ENCODE measurements at places on chromosomes 1 and 21.

DNA sequence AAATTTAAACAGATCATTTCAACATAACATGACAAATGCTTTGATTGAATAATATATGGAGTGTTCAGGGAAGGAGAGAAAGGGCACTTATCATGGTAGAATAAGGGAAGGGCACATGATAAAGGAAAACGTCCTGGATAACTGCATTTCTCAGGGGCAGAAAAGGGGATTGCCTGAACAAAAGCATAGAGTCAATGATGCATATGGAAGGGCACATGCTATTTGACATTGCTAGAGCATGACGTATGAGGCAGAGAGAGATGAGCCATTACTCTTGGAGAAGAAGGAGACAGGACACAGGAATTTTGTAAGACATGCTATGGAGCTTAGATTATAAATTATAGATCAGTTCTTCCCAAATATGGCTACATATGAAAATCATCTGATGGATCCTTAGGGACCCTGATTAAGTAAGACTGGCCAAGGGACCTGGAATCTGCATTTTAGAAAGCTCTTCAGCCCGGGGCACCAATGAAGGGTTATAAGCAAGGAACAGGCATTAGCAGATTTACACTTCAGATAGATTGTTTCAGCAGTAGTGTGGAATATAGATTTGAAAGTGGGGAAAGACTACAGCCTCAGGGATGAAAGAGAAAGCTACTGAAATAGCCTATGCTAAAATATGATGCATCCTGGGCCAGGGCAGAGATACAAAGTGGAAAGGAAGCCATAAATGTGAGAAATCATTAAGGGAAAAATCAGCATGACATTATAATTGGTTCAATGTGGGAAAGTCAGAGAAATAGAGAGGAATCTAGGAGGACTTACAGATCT is 21.3 kb downstream of the FMO2 start:
- no peak for DNase-seq

DNA sequence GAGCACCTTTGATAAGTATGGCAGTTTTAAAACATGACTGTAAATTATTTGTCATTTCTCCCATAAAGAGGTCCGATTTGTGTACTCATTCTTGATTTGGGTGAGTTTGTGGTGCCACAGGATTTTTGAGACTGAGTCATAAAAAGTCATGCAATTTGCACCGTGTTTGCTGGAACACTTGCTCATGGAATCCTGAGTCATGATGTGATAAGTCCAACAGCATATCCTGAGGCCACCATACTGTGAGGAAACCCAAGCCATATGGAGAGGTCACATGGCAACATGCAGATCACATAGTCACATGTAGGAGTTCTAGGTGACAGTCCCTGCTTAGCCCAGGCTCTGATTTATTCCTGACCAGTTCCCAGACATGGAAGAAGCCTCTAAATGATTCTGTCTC is 40.8 kb upstream of the PRRX1 start:
- DNase-seq, result no peak

GRCh38 chr1:233300326-233300725 is 4.8 kb upstream of the PCNX2 start:
- no peak for DNase-seq

DNA sequence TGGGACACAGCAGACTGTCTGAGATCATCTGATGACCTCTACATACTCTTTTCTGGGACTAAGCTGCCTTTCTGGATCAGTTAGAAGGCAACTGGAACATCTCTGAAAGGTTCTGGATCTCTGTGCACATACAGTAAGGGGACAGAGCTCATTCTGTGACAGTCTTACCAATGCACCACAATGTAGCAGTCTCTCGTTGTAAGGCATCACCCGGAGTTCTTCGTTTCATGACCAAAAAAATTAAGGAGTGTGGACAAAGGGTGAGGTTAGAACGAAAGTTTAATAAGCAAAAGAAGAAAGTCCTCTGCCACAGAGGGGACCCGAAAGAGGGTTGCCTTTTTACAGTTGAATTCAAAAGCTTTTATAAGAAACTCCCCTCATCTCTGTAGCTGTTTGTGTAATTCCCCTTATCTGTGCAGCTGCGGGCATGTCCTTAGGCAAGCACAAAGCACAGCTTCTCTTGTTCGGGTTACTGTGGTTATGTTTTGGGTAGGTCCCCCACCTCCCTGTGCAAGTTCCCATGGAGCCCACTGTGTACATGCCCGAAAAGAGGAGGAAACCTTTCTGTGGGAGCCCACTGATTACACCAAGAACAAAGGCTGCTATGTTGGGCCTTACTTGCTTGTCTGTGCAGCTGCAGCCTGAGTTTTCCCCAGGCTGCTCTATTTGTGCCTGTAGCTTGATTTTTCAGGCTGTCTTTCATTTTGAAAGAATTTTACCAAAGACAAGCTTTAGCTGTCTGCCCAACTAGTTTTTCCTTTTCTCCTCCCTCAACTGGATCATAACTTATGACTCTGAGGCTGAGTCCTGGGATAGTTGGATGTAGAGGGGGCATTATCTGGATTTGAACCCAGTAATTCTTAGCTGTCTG is 53.1 kb upstream of the CACNA1E start:
- no peak for DNase-seq

GRCh38 chr1:174266476-174266875 is 107.2 kb downstream of the RABGAP1L start:
- no peak for DNase-seq

DNA sequence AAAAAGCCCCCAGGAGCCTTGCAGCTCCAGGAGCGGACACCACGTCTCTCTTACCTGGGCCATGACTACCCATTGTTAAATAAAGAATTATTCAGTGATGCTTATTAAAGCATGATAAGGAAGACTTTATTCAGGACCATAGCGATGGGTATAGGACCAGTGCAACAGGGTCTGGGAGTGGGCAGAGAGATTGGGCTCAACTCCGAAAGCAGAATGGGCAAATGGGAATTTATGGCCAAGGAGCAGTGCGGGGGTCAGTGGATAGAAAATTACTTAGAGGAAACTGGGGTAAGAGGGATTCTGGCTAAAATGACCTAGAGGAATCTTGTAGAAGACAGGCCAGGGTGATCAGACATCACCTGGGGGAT is 580 bp upstream of the ATP5PO start:
- DNase-seq, result no peak

All from muscle of back (tissue), 13 donors.